ENCODE measurements at places on chromosomes 1 and 21.

GRCh38 chr1:245888809-245889208 lies 618.3 kb downstream of the SMYD3 start:
- peak; percentile 71 for DNase-seq

GRCh38 chr1:247077876-247078257 lies 744 bp downstream of the ZNF670 start:
- peak; percentile 50 for DNase-seq

DNA sequence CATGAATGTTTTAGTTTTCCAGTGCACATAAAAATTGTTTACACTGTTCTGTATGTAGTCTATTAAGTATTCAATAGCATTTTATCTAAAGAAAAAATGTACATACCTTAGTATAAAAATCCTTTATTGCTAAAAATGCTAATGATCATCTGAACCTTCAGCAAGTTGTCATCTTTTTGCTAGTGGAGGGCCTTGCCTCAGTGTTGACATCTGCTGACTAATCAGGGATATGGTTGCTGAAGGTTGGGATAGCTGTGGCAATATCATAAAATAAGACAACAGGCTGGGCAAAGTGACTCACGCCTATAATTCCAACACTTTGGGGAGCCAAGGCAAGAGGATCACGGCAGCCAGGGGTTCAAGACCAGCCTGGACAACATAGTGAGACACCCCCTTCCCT lies 9.0 kb downstream of the DYNLT5 start:
- DNase-seq: peak; percentile 29

- DNase-seq: peak; percentile 79
Observed at GRCh38 chr1:227729881-227730629, 5.0 kb downstream of the JMJD4 start.

DNA sequence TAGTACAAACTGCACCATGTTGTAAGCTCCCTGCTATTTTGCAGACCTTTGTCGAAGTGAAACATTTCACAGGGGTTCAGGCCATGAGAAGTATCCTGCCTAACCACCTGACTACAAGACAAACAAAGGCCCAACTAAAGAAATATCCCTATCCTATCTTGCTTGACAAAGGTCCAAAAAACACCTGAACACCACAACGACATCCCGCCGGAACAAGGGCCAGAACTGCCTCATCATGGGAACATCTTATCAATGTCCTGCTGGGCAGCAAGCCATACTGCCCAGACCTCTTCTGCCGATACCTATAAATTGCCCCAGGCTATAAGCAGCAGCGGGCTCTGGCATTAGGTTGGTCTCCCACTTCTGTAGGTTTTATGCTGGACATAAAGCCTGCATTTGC lies 12.3 kb downstream of the MYSM1 start:
- no peak for DNase-seq

- DNase-seq: peak; percentile 62
Observed at GRCh38 chr1:156750711-156751450, 594 bp downstream of the HDGF start.

DNA sequence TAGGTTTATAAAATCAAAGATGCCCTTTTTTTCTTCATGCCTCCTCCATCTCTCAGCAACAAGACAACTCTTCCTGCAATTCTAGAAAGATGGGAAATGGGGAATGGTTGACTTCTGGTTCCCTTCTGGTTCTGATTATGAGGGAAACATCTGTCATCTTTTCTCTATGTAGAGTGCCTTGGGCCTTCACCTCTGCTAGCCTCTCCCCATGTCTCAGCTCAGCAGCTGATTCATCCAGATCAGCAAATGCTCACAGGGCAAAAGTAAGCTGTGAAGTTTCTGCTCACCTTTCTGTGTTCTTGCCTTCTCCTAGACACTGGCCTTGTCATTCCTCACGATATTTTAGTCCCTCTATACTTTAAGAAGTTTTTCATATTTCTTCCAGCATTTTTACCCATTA lies 17.8 kb upstream of the BECN2 start:
- no peak for DNase-seq

DNA sequence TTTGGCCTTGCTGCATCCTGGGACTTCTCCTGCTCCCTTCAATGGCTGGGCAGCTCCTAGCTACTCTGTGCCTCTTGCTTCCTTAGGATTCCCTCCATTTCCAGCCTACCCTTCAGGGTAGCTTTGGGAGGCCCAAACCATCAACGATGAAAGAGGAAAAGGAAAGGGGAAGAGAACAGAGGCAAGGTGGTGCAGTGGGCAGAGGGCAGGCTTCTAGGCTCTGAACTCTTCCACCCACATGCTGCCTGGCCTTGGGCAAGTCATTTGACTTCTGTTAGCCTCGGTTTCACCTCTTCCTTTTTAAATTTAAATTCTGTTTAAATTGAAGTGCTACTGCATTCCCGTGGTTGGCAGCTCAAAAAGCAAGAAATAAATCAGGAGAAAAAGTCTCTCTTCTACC lies 5.7 kb upstream of the PPM1J start:
- no peak for DNase-seq

GRCh38 chr1:201053155-201053860 lies 29.8 kb upstream of the KIF21B start:
- no peak for DNase-seq

DNA sequence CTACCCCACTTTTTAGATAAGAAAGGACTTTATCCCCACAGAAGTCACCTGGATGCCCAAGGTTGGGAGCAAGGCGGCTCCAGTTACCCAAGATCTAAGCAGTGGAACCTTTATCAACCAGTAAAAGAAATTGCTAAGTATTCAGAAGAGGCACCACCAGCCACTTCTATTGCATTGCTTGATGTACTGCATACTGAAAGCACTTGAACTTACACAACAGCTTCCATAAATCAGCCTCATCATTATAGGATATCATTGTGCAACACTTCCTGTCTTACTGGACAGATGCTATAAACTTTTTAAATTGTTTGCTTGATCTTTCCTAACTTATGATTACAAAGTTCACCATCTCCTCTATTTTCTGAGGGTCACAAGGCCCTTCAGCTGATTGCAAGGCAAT lies 642.7 kb upstream of the CXADR start:
- peak; percentile 4 for DNase-seq

GRCh38 chr1:64861611-64862010 lies 104.7 kb downstream of the JAK1 start:
- peak; percentile 68 for DNase-seq

GRCh38 chr1:235025422-235025984 lies 103.1 kb downstream of the TOMM20 start:
- no peak for DNase-seq

GRCh38 chr1:32073299-32074229 lies 825 bp downstream of the TMEM39B start:
- DNase-seq: no peak

DNA sequence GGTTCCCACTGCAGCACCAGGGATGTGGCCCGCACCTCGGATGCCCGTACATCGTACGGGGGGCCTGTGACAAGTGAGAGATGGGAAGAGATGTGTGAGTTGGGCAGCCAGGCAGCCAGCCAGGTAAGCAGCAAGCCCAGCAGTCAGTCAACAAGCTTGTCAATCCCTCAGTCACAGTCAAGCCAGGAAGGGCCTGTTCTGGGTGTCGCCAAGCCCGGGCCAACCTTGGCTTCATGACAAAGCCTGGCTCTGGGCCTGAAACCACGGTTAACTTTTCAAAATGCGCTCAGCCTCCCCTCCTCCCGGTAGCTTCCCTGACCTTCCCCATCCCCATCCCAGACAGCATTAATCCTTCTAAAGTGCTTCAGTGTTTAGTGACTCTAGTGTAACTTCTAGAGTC lies 31.8 kb downstream of the MYOM3 start:
- DNase-seq: no peak

- DNase-seq: no peak
Observed at GRCh38 chr1:223754681-223755431, 42.5 kb downstream of the CAPN2 start.

- no peak for DNase-seq
Observed at GRCh38 chr1:117167402-117167801, 43.3 kb downstream of the VTCN1 start.

DNA sequence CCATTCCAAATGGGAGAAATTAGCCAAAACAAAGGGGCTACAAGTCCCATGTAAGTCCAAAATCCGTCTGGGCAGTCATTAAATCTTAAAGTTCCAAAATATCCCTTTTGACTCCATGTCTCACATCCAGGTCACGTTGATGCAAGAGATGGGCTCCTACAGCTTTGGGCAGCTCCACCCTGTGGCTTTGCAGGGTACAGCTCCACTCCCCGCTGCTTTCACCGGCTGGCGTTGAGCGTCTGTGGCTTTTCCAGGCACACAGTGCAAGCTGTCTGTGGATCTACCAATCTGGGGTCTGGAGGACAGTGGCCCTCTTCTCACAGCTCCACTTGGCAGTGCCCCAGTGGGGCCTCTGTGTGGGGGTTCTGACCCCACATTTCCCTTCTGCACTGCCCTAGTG lies 130.2 kb downstream of the TPR start:
- peak; percentile 16 for DNase-seq

GRCh38 chr21:26136671-26137070 lies 33.9 kb downstream of the APP start:
- peak; percentile 62 for DNase-seq

DNA sequence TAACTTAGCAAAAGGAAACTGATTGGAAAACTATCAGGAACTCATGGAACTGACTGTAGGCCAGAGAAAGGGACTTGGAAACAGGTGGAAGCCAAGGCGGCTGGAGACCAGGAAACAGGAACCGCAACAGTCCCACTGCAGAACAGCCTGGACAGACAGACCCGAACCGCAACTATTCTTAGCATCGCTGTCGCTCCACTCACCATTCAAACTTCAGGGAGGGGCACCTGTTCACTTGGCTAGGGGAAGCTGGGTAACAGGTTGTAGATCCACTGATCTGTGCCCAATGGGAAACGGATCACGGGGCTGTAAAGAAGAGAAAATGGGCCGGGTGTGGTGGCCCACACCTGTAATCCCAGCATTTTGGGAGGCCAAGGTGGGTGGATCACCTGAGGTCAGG lies 61.9 kb downstream of the CLSTN1 start:
- no peak for DNase-seq

DNA sequence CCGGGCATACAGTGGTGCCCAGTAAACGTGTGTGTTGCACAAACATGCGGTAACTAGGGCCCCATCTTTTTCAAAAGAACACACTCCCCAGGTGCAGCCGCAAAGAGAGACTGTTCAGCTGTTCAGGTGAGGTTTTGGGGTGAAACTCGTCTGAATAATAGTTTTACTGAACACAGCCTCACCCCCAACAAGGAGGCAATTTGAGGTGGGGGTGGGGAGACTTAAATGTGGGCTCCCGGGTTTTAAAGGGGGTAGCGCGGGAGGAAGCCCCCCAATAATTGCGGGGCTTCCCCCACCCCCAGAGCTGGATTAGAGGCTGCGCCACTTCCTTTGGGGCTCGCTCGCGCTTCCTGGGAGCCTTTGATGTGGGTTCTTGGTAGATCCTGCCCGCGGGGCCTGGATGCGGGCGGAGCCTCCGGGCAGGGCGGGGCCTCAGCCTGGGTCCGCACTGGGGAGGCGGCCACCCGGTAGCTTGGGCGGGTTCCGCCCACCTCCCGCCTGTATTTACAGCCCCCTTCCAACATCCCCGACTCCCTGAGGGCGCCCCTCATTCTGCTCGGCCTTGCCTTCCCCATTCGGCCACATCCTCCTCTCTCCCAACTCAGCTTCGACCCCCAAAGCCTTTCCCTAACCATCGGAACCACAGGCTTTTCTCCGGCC lies 6.4 kb upstream of the EPHA2 start:
- DNase-seq: peak; percentile 43

DNA sequence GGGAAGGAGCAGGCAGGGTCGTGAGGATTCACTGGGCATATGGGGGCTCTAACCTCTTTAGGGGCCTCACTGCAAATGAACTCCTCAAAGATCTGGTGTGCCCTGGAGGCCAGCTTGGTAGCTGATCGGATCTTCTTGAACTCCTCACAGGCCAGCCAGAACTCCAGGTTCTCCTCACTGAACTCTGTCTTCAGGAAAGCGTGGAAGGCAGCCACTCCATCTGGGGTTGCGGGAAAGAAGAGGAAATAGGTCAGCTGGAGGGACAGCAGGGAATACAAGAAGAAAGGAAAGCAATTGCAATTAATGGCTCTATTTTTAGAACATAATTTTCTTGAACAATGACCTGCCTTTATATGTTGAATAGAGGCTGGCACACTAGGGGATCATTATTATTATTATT lies 2.3 kb downstream of the RGS16 start:
- DNase-seq: no peak

DNA sequence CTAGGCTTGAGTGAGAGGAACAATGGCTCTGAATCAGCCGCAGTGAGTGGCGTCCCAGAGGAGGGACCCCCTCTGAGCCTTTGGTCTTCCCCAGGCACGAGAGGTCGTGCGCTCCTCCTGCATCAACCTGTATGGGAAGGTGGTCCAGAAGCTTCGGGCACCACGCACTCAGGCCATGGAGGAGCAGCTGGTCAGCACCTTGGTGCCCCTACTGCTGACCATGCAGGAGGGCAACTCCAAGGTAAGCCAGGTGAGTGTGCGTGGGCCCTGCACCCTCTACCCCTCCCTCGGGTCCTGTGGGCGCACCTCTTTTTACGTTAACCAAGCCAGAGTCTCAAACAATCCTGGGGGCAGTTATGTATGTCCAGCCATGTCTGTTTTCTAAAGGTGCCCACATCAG lies 13.7 kb upstream of the TTC4 start:
- DNase-seq: no peak

DNA sequence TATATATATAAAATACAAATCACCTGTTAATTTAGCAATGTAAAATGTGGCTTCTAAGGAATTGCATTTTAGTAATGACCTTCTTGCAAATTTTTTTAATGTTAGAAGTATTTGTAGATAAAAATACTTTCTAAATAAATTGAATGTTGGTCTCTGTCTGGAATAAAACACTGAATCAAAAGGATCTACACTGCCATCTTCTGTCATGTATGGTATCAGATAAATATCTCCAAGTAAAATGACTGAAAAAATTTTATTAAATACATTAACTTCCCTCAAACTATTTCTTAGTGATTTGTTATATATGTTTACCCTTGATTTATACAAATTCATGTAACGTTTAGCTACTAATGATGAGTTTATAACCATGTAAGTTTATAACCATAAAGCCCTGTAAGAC lies 2029.3 kb downstream of the MRPL39 start:
- DNase-seq: no peak

DNA sequence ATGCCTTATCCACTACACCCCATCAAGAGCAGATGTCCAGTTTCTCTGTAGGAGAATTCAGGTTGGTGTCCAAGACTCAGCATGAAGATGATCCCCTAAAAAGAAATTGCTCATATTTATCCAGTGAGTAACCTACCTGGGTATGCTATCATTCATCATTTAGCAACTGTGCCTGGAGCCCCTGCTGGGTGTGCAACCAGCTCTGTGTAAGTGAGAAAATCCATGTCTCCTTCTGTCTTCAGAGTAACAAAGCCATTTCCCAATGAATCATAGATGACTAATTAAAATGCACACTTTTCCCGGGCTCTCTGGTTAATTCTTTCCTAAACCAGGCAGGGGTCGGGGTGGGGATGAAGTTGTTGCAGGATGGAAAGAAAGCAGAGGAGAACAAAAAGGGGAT lies 35.8 kb downstream of the OLFML3 start:
- DNase-seq: no peak

GRCh38 chr1:236129306-236129705 lies 13.0 kb upstream of the GPR137B start:
- no peak for DNase-seq

Measured in hematopoietic multipotent progenitor cell treated with erythropoietin and hydrocortisone succinate and interleukin-3 and kit ligand, for 4 days (in vitro differentiated cells).